ENCODE measurements at places on chromosomes 12 and 14. TPM values are rescaled to one million over a fixed set of nuclear protein-coding genes. Genes with fewer than 3 reads are reported as not detected.

Gene SLC6A15
- total RNA-seq, result 4.1 TPM

Gene RERG
- total RNA-seq, result 0.18 TPM

Gene HOXC9
- total RNA-seq, result 13.7 TPM

Gene CLECL1
- total RNA-seq, result not detected

Gene TESPA1
- not detected for total RNA-seq
